ENCODE measurements at places on chromosomes 1 and 21. TPM values are rescaled to one million over a fixed set of nuclear protein-coding genes. Genes with fewer than 3 reads are reported as not detected.

DNA sequence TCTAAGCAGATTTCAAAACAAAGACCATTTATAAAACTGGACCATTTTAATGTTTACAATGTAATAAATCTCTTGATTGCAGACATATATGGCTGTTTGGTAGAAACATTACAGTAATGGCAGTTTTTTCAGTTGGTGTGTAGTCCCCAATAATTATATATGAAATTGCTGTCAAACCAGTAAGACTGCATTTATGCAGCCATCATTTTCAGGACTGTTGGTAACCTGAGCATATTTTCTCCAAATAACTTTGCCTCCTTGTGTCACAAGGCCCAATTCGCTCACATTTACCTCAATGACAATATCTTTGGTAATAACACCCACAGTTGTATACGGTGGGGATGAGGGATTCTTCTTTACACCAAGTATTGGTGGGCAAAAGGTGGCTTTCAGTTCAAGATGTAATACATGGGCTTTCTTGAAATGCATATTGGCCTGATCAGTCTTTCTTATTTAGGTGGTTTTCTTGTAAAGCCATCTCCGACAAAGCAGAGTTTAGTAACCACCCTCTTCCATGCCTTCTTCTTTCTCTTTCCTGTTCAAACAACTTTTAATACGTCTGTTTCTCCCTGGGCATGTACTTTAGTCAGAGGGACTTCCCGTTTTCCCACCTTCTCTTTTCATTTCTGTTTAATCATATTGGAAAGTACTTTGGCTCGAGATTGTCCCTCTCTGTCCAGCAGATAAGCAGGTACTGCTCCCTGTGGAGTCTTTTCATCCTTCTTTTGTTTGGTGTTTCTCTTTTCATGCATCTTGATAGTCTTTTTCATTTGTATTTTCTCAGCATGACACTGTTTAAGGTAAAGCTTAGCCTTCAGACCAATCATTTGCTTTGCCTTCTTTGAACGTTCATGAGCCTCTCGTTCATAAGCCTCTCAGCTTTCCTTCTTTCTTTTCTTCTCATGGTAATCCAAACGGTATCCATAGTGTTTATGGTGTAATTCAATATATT, 30.4 kb downstream of the ATP2B4 start:
- no peak for DNase-seq

The OR6K3 gene
- total RNA-seq = not detected

DNA sequence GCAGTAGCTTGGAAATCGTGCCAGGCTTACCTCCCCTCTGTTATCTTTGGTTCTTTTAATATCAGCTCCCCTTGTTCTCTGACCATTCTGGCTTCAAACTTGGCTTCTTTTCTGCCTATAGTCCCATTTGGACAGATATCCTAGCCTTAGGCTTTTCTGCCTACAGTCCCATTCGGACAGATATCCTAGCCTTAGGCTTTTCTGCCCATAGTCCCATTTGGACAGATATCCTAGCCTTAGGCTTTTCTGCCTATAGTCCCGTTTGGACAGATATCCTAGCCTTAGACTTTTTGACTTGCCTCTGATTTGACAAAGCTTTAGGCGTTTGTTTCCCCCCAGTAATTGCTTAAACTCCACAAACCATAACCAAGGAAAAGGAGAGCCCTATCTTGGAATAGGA, 25.6 kb downstream of the CHML start:
- DNase-seq = no peak

The OR2L2 gene
- not detected for total RNA-seq

The KCNE1 gene
- 1.1 TPM for total RNA-seq

DNA sequence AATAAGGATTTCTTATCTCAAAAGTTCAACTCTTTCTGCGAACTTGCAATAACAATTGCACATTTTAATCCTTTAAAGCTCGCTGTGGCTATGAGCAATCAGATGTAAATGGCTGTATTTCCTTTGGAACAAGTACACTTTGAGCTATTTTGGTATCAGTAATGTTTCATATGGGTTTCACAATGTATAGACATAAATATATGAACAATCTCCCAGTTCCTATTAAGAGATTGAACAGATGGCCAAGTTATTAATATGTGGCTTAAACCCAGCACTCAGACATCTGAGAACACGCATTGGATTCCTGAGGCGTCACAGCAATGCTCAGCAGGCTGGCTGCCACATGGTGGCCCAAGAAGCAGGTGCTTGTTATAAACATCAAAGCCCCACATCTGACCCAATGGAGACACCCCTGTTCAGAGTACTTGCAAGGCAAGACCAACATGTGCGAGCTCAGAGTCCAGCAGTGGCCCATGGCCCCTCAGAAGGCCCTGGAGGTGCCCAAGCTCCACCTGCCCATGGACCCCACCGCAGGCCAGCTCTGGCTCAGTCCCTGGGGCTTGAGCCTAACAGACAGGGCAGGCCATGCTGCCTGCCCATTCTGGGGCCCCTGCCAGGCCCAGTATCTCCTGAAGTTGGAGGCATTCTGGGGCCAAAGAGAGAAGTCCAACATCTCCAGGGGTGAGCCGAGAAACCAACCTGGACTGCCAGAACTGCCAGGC, 23.7 kb downstream of the PSMG1 start:
- no peak for DNase-seq

GRCh38 chr1:197841158-197841557, 61.3 kb upstream of the C1orf53 start:
- no peak for DNase-seq
